T follicular helper cell (primary cell): ENCODE measurements at places on chromosomes 16 and 17.

GRCh38 chr16:16167927-16168326 is 55.4 kb downstream of the ABCC6 start:
- DNase-seq = no peak

DNA sequence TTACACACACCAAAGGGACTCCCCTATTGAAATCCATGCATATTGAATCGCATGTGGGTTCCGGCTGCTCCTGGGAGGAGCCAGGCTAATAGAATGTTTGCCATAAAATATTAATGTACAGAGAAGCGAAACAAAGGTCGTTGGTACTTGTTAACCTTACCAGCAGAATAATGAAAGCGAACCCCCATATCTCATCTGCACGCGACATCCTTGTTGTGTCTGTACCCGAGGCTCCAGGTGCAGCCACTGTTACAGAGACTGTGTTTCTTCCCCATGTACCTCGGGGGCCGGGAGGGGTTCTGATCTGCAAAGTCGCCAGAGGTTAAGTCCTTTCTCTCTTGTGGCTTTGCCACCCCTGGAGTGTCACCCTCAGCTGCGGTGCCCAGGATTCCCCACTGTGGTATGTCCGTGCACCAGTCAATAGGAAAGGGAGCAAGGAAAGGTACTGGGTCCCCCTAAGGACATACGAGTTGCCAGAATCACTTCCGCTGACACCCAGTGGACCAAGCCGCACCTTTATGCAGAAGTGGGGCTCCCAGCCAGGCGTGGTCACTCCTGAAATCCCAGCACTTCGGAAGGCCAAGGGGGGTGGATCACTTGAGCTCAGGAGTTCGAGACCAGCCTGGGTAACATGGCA is 2.2 kb downstream of the GAA start:
- DNase-seq = no peak

DNA sequence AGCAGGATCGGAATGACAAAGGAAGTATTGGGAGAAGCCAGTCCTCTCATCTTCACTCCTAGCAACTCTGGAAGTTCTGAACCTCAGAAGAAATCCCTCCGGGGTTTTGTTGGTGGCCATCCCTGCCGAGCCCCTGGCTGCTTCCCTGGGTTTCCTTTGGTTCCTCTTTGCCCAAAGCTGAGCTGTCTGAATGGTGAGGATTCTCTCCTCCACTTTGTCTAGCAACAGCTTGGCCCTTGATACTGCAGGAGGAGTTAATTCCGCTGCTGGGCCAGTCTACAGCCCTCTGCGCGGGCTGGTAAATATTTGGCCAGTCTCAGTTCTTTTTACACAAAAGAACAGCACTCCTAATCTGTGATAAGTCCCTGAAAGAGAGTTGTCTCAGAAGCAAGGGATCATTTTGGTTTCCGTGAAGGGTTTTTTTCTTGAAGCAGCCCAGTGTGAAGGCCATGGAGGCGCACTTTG is 170.9 kb downstream of the RAB11FIP4 start:
- DNase-seq = no peak

DNA sequence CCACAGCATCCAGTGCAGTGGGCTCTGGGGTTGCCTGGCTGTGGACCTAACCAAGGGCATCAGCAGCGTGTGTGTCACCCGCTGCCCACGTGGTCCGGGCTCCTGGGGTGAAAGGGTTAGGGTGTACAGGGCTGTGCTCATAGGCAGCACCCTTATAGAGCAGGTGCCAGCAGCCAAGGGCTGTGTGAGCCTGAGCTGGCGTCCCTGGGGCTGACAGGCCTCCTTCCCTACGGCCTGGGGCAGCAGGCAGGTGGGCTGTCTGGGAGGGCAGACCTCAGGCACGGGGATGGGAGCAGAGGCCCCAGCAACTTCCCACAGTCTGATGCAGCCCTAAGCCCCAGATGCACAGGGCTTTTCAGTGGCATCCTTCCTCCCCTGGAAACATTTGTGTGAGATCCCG is 13.9 kb downstream of the CD300A start:
- DNase-seq = no peak

DNA sequence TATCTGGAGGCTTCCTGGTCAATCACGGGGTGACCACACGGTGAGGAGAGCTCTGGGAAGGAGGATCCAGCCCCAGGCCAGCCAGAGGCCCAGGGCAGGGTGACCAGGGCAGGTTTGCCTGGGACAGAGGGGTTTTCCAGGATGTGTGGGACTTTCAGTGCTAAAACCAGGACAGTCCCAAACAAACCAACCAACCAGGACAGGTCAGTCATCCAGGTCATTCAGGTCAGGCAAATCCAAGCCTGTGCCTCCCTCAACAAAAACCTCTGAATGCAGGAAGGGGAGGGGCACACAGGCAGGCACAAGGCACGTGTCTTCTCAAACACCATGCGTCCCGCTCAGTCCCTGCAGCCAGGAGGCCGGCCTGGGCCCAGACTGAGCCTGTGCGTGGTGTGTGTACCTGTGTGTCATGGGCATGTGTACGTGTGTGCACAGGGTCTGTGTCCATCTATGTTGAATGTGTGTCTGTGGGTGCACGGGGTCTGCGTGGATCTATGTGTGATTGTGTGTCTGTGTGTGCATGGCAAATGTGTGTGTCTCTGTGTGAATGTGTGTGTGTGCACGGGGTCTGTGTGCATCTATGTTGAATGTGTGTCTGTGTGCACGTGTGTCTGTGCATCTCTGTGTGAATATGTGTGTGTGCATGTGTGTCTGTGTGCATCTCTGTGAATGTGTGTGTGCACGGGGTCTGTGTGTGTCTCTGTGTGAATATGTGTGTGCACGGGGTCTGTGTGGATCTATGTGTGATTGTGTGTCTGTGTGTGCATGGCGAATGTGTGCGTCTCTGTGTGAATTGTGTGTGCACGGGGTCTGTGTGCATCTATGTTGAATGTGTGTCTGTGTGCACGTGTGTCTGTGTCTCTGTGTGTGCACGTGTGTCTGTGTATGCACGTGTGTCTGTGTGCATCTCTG is 78.9 kb downstream of the RTN4RL1 start:
- no peak for DNase-seq

DNA sequence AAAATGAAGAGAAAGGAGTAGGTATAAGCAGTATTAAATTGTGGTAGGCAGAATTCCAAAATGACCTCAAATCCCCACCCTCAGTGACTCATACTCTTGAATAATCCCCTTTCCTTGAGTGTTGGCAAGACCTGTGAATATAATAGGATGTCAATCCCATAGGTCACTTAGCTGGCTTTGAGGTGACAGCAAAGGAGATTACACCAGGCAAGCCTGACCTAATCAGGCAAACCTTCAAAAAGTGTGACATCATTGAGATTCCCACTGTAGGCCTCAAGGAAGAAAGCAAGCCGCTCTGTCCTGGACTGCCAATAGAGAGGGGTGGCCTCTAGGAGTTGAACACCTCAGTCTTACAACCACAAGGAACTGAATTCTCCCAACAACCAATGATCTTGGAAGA is 535.2 kb downstream of the RBFOX1 start:
- no peak for DNase-seq
